CMK (cell line): ENCODE measurements at places on chromosomes 7 and 10.

DNA sequence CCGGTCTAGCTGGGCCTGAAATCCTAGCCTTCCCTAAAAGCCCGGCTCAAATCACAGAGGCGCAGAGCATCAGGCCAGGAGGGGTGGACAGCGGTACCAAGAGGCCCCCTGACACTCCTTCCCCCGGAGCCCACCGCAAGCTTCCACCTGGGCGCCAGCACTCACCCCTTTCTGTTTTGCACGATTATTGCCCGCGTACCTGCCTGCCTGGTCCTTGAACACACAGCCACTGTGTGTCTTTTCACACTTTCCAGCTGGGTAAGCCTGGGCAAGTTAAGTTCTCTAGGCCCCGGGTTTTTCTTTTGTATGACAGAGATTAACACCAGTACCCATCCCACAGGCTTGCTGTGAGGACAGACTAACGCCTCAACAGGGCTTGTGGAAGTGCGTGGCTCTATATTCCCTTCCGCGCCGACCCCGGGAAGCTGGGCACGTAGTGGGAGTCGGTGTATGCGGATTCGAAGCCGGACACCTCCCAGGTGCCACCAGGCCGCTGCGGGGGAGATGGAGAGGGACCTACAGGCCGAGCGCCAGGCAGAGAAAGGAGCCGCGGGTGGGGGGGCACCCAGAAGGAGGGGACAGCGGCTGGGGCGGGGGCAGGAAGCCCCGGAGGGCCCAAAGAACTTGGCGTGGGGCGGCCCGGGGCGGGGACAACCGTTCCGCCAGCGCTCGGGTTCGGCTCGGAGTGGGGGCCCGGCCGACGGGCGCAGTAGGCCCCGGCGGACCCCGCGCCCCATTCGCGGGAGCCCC lies 792 bp downstream of the ZNF746 start:
- no peak for DNase-seq

- no peak for DNase-seq
These were observed 36.9 kb upstream of the SH2D4B start for GRCh38 chr10:80500572-80501380.

DNA sequence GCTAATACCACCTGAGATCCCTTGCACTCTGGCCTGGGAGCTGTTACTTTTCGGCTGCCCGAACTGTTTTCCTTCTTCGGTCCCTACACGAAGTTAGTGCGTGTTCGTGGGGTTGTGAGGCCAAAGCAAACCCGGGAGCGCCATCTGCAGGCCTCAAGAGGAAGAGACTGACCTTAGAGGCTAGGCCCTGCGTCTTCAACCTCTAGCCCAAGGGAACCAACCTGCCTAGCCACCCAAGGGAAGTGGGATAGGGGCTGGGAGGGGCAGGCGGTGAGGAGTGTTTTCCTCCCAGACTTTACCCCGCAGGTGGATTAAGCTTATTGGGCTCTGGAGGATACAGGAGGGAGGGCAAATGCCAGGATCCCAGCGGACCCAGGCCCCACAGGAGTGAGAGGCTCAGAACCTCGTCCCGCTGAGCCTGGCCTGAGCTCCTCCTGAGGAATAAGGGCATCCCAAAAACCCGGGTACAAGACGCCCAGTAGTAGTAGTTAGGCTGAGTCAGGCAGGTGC lies 1.7 kb upstream of the PAX2 start:
- DNase-seq = peak; percentile 68

DNA sequence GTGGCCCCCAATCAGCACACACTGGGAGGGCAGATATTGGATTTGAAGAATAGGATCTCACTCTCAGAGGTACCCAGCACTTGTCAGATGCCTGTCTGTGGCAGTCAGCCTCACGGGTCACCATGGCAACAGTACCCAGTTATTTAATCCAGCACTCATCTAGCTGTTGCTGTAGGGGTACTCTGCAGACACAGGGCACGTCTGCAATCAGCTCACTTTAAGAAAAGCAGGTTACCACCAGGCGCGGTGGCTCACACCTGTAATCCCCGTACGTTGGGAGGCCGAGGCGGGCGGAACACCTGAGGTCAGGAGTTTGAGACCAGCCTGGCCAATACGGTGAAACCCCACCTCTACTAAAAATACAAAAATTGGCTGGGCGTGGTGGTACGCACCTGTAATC lies 11.9 kb downstream of the SFXN4 start:
- DNase-seq = no peak

DNA sequence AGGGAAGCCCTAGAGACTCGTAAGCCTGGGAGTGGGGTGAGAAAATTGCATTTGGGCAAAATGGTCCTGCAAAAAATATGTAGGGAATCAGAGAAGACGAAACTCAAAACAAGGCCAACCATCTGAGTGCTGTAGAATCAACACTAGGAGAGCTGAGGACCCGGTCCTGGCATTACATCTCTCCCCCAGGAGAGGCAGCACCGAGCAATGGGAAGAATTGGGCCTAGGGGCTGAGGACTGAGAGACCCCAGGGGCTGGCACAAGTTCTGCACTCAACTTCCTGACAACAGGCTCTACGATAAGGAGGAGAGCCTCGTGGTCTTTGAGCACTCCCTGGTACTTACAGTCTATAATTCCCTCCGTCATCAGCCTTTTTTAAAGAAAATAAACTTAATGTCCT lies 47.6 kb downstream of the BPGM start:
- DNase-seq = no peak

DNA sequence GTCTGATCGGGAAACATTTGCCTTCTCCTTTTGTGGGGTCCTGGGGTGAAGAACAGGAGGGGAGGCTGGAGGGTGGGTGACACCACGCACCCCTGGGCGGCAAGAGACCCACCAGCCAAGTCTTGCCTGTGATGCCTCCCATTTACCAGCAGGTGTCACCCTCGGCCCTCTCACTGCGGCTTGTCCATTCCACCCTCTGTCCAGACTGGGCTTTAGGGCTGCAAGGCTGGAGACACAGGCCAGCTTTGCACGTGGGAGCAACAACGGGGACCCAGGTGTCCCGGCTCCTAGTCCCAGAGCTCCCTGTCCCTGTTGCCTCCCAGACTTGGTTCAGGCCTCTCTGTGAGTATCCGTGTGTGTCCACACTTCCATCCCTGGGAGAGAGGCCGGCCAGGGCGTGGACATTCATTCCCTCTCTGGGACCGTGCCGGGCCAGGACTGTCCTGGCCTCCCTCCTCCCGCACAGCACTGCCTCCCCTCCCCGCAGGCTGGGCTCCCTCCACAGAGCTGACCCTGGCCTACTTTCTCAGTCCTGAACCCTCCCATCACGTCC lies 36.2 kb upstream of the GTF2IRD1 start:
- DNase-seq = peak; percentile 45

DNA sequence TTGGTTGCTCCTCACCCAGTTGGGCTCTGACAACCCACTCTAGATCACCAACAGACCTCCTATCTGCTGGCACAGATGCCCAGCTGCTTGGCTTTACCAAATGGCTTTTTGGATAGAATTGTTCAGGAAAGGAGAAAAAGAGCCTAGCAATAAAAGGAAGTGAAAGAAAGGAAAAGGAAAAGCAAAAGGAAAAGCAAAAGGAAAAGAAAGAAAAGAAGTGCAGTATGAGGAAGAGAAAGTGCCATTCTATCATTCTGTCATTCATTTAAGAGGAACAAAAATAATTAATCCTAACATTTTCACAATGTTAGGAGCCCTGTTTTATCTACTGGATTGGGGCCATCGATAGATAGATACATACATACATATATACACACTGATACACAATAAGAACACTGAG lies 353.6 kb downstream of the THSD7A start:
- DNase-seq = no peak

DNA sequence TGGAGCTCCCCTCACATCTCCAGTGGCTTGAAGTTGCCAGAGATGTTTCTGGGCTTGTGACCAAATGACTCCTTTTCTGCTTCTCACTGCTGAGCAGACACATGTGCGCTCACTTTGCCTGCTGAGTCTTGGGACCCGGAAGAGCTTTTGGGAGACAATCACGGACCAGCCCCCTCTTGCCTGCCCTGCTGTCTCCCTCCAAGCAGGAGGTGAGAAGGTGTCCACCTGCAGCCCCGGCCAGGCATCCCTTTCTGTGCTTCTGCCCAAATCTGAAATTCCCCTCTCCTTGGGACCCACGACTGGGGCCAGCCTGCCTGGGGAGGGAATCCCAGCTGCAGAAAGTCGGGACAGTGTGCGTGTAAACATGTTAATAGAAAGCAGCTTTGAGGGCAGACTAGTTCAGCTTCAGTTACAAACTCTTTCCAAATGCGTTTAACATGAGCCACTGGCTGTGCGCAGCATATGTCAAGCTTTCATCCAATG lies 31.7 kb downstream of the HTRA1 start:
- DNase-seq = no peak

- DNase-seq = no peak
These were observed 55.0 kb upstream of the AKR1E2 start for GRCh38 chr10:4770801-4771553.

GRCh38 chr10:60424971-60425370 lies 35.3 kb upstream of the ANK3 start:
- DNase-seq = no peak

DNA sequence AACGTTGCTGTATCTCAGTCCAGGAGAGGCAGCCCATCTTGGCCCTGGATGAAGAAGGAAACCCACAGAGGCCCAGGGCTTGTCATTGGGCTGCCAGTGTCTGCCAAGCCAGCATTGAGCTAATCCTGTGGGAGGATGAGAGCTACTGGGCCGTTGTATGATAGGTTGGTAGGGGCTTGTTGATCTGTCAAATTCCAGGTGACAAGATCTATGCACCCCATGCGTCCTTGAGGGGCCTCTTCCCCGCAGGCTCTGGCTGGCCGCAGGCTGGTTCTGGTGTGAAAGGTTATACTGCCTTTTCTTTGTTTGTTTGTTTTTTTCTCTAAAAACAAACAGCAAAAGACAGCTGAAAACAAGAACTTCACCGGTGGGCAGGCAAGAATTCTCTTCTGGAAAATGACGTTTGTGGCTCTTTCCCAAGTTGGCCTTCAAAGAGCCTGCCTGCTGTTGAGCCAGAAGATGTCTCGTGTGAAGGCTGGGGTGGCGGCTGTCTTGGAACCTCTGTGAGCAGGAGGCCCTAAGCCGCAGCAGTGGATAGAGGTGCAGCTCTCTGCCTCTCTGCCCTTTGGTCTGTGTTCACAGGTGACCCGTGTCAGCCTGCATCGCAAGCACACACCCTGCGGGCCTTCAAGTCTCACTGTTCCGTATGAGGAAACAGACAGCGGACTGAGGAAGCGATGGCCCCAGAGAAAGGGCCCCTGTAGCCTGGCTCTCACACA lies 23.3 kb downstream of the CYP17A1 start:
- DNase-seq = no peak

DNA sequence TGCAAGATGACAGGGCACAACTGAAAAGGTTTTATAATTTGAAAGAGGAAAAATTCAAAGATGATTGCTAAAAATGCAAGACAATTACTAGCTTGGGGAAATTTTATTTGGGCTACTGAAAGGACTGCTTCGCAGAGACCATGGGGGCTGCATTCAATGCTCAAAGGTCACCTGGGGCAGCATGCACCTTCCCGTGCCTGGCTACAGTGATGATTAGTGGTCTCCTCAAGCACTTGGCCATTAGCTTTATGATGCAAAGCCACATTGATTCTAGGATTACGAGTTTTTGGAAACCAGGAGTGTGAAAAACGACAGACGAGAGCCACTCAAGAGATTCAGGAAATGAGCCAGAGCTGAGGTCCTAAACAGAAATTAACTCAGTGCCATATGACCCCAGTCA lies 764.6 kb downstream of the PHTF2 start:
- no peak for DNase-seq

GRCh38 chr10:109025172-109025571 lies 898.1 kb downstream of the XPNPEP1 start:
- DNase-seq = peak; percentile 35

- no peak for DNase-seq
These were observed 822 bp downstream of the SAMD9L start for GRCh38 chr7:93147363-93147762.

DNA sequence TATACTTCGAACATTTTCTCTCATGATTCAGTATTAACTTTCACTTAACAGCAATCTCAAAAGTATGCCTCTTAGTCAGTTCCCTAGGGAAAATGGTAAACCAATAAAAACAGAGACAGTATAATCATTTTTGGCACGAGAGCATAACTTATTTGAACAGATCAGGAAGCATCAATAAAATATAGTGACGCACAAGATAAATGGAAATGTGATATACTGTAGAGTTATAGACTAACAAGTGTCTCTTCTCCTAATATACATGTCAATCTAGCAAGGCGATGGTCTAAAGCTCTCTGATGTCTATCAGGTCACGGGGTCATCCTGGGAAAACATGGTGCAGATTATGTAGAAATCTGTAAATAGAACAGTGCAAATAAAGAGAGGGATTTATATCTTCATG lies 131.6 kb downstream of the HGF start:
- no peak for DNase-seq

- DNase-seq = no peak
These were observed 233.1 kb upstream of the PFKP start for GRCh38 chr10:2834214-2834613.

- DNase-seq = no peak
These were observed 127.9 kb downstream of the PPP1R9A start for GRCh38 chr7:95035295-95035694.

GRCh38 chr7:157018328-157018996 lies 8.0 kb upstream of the MNX1 start:
- DNase-seq = no peak

DNA sequence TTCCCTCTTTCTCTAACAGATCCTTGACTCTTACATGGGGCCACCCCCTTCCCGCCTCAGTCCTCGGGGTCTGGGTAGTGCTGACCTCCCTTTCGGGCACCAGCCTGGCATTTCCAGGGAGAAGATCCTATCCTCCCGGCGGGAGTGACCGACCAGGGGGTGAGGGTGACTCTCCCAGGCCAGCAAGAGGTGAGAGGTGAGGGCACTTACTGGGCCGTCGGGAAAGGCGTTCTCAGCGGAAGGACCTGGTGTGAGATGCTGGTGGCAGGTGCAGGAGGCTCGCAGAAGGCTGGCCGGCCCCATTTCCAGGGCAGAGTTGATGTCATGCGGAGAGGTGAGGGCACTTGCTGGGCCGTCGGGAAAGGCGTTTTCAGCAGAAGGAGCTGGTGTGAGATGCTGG lies 4.2 kb upstream of the FOXL3 start:
- DNase-seq = no peak

GRCh38 chr7:106329971-106330733 lies 45.4 kb upstream of the NAMPT start:
- no peak for DNase-seq

- no peak for DNase-seq
These were observed 131.9 kb downstream of the GPR37 start for GRCh38 chr7:124633740-124634139.

- no peak for DNase-seq
These were observed 8.0 kb upstream of the ACTR3B start for GRCh38 chr7:152751449-152752141.

GRCh38 chr10:119090968-119091367 lies 10.4 kb upstream of the EIF3A start:
- no peak for DNase-seq

DNA sequence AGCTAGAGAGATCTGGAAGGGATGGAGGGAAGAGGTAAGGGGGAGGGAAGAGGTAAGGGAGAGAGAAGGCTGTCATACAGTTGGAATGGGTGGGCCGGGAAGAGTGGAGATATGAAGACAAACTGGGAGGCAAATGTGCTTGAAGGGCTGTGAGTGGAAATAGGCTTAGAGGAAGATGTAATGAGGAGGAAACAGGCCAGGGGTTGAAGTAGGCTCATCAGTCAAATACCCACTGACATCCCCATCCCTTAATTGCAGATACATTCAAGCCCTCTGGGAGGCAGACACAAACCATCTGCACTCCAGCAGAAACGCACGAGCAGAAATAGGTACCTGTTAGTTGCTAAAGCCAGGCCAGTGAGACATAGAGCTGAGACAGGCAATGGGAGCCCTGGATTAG lies 2.1 kb downstream of the SYNPO2L start:
- DNase-seq = no peak
